ENCODE measurements at places on chromosomes 7 and 10. TPM values are rescaled to one million over a fixed set of nuclear protein-coding genes. Genes with fewer than 3 reads are reported as not detected.

- H3K36me3 ChIP-seq = no peaks in the 10 kb centered on the region
- H3K4me1 ChIP-seq = no peaks in the 10 kb centered on the region
- no peak overlapping the region for H3K27ac ChIP-seq
- no peaks in the 10 kb centered on the region for H3K27me3 ChIP-seq
- DNase-seq = no peak
- no peak overlapping the region for H3K4me3 ChIP-seq
Measured at GRCh38 chr10:89167915-89168314, 39.2 kb downstream of the CH25H start.

AOAH gene
- total RNA-seq = 1.5 TPM

GRCh38 chr7:117087639-117088396 lies 134.5 kb downstream of the ST7 start:
- no peak overlapping the region for H3K27ac ChIP-seq
- DNase-seq = no peak
- no peak overlapping the region for H3K4me3 ChIP-seq
- peaks cover 32% of the 10 kb centered on the region for H3K4me1 ChIP-seq
- no peaks in the 10 kb centered on the region for H3K36me3 ChIP-seq

TAS2R41 gene
- not detected for total RNA-seq

MMD2 gene
- total RNA-seq = not detected

GRCh38 chr7:28240481-28240880 lies 59.9 kb upstream of the JAZF1 start:
- no peaks in the 10 kb centered on the region for H3K27me3 ChIP-seq
- H3K27ac ChIP-seq = no peak overlapping the region

UNCX gene
- total RNA-seq = not detected
